GM12878 (cell line): ENCODE measurements at places on chromosomes 6 and 20.

GRCh38 chr6:161813156-161813555, 539.3 kb upstream of the AGPAT4 start:
- DNase-seq = no peak
- no peak overlapping the region for H3K27ac ChIP-seq
- no peak overlapping the region for H3K4me3 ChIP-seq
- H3K36me3 ChIP-seq = no peaks in the 10 kb centered on the region
- no peaks in the 10 kb centered on the region for H3K27me3 ChIP-seq
- no peaks in the 10 kb centered on the region for H3K4me1 ChIP-seq

GRCh38 chr6:139062932-139063646, 34.5 kb downstream of the ABRACL start:
- H3K36me3 ChIP-seq = no peaks in the 10 kb centered on the region
- H3K27me3 ChIP-seq = no peaks in the 10 kb centered on the region
- DNase-seq = no peak
- H3K27ac ChIP-seq = no peak overlapping the region

- H3K27me3 ChIP-seq = no peaks in the 10 kb centered on the region; the same call in 1 of the 2 replicates
- H3K4me1 ChIP-seq = peaks cover 5% of the 10 kb centered on the region
- DNase-seq = no peak
- no peak overlapping the region for H3K4me3 ChIP-seq
Observed at GRCh38 chr6:43983191-43983590, 144.1 kb downstream of the MRPL14 start.

DNA sequence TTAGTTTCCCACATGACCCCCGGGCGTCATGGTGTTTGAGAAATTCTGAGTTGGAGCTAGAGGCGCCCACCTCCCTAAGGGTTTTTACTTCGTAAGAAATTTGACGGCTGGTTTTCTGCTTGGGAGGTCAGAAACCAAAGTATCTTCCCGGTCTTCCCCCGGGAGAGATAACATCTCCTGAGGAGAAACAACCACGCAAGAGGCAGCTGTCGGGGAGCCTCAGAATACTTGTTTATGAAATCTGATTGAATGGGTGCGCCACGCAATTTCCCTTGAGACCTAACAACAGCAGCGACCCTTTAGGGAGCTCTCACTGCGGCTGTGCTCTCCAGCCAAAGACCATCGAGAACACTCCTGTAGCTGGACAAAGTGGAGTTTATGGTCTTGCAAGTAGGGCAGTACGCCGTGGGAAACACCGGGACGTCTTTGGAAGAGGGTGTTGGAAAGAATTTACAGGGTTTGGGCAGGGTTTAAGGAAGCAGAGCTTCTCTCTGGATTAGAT, 608 bp upstream of the EIF2S2 start:
- no peak for DNase-seq
- H3K4me3 ChIP-seq = peak overlapping the region; percentile 81
- H3K36me3 ChIP-seq = no peaks in the 10 kb centered on the region
- peak overlapping the region; percentile 64 for H3K27ac ChIP-seq

DNA sequence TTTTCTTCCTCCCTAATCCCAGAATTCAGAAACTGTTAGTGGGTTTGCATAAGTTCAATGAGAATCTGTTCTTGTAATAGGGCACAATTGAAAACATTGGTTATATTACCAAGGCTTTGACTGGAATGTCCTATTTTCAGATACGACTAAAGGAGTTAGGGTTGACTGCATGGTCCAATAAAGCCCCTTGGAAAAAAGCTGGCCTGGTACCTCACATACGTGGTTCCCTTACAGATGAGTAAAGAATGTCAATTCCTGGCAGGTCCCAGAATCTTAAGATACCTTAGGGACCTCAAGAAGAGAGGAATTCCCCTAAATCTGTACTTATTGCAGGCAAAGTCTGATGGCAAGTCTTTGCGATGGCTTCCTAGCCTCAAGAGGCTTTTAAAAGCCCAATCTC, 4.6 kb downstream of the PPDPF start:
- no peak for DNase-seq
- peaks cover 14% of the 10 kb centered on the region for H3K4me1 ChIP-seq
- H3K27me3 ChIP-seq = no peaks in the 10 kb centered on the region
- H3K4me3 ChIP-seq = no peak overlapping the region
- no peak overlapping the region for H3K27ac ChIP-seq

GRCh38 chr6:33633084-33633461, 12.0 kb downstream of the ITPR3 start:
- DNase-seq = no peak
- 0 out of 2 replicates have a peak overlapping the region, but pooled peaks have one; percentile 8 for H3K4me3 ChIP-seq
- H3K36me3 ChIP-seq = no peaks in the 10 kb centered on the region; the same call in 1 of the 2 replicates
- H3K27ac ChIP-seq = no peak overlapping the region
- H3K27me3 ChIP-seq = no peaks in the 10 kb centered on the region

DNA sequence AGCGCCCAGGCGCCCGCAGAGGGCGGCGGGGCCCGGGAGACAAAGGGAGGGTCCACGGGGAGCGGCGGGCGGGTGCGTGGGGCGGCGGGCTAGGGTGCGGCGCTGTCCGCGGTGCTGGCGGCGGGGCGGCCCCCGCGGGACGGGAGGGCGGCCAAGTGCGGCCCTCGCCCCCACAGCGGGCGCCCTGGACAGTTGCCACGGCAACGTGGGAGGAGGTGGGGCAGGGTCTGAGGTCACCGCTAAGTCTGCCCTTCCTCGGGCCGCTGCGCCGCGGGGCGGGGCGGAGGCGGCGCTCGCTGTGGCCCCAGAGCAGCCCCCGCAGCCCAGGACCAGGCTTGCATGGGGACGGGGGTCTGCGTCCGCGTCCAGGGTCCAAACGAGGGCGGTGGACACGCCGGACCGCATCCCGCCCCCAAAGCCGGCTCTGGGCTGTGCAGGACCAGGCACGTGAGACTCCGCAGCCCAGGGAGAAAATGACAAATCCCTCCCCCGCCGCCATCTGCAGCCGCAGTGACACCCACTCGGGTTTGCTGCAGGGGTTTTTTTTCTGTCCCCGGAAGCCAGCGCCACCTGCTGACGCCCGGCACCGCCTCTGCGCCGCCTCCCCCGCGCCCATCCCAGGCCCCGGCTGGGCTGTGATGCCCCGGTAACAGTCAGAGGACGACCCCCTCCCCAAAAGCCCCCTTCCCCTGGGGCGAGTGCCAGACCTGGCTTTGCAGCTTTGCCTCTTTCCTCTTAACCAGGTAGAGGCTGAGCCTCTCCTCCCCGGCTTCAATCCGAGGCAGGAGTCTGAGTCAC, 36.8 kb downstream of the YTHDF1 start:
- DNase-seq = no peak
- H3K36me3 ChIP-seq = no peaks in the 10 kb centered on the region
- H3K27me3 ChIP-seq = peaks cover 17% of the 10 kb centered on the region
- no peak overlapping the region; the same call in 1 of the 2 replicates for H3K4me3 ChIP-seq
- H3K27ac ChIP-seq = no peak overlapping the region

DNA sequence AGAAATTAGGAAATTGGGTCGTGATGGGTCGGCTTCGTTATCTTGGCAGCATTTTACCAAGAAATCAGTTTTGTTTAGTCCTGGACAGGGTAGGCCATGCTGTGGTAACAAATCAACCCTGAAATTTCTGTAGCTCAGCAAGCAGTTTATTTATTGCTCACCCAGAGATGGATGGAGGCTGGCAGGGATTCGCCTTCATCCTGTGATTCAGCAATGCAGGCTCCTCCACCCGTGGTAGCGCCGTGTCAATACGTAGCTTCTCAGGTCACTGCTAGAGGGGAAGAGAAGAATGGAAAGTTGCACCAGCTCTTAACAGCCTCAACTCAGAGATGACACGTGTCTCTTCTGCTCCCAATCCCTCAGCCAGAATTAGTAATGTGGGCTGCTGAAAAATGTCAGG, 157.0 kb upstream of the SGK1 start:
- H3K4me1 ChIP-seq = no peaks in the 10 kb centered on the region
- H3K27ac ChIP-seq = no peak overlapping the region
- H3K36me3 ChIP-seq = no peaks in the 10 kb centered on the region
- H3K4me3 ChIP-seq = no peak overlapping the region
- no peaks in the 10 kb centered on the region for H3K27me3 ChIP-seq

DNA sequence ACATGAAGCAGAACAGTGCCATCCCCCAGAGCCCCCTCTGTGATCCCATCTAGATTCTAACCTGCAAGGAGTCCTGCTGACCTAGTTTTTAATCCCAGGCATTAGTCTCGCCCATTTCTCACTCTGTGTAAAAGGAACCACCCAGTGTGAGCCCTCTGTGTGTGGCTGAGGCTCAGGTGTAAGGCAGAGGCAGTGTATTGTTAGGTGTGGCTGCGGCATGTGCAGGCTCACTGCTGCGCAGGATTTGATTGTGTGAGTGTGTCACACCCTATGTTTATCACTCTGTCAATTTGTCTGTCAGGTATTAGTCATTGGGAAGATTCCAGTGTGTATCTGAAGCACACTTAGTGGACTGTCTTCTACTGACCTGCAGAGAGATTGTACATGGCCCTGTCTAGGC, 13.7 kb upstream of the CST8 start:
- H3K27me3 ChIP-seq = no peaks in the 10 kb centered on the region
- no peak for DNase-seq
- H3K4me1 ChIP-seq = no peaks in the 10 kb centered on the region

- H3K36me3 ChIP-seq = no peaks in the 10 kb centered on the region
- H3K27me3 ChIP-seq = no peaks in the 10 kb centered on the region
- no peak for DNase-seq
Observed at GRCh38 chr6:12403201-12403826, 113.2 kb downstream of the EDN1 start.

DNA sequence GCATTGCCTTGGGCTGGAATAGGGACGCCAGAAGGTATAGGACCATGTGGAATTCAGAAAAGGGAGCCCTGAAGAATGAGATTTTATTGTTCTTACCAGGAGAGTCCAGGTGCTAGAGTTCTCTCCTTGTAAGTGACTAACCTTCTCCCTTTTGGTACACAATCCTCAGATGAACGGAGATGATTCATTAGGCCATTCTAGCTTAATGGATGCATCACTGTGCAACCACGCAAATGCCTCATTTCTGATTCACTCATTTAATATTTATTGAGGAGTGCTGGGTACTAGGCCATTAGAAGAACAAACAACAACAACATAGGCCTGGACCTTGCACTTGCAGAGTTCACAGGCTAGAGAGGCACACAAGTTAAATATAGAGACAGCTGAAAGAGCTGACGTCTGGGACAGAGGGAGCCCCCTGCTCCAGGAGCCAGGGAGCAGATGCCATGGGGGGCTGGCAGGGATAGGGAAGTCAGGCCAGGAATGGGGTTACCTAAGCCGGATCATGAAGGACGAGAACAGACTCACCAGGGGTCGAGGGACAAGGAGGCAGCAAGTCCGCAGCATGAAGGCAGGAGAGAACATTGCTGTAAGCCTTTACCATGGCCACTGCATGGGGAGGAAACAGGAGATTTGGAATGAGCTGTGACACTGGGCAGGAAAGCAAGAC, 179.5 kb upstream of the AKAP12 start:
- H3K36me3 ChIP-seq = no peaks in the 10 kb centered on the region; the same call in 1 of the 2 replicates
- H3K4me3 ChIP-seq = no peak overlapping the region
- no peaks in the 10 kb centered on the region for H3K27me3 ChIP-seq
- no peaks in the 10 kb centered on the region for H3K4me1 ChIP-seq
- DNase-seq = no peak
- no peak overlapping the region for H3K27ac ChIP-seq

GRCh38 chr6:17482711-17483110, 89.3 kb downstream of the CAP2 start:
- H3K4me3 ChIP-seq = no peak overlapping the region
- H3K27me3 ChIP-seq = no peaks in the 10 kb centered on the region

DNA sequence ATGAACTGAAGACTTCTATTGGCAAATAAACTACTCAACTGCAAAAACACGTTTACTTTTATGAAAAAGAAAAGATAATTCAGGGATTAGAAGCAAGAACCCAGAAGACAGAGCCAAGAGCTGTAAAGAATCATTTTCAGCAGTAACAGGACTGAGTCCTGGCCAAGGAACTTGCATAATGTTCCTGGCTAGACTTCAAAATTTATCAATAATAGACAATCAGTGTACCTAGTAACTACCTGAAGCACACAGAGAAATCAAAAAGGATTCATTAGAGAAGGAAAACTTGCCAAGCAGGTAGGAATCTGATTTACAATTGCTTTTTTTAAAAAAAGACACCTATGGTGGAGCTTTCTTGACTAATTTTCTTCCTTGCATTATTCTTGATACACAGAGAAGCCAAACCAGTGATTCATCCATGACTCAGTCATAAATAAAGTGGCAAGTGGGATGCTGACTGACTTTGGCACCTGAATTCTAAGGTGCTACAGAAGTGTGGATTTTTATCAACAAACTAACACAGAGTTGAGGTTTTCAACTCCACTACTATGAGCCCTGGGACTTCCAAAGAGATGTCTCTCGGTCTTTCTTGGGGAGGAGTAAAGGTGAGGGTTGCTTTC, 281.3 kb downstream of the BMP7 start:
- H3K4me3 ChIP-seq = no peak overlapping the region
- H3K36me3 ChIP-seq = no peaks in the 10 kb centered on the region
- DNase-seq = no peak
- H3K4me1 ChIP-seq = no peaks in the 10 kb centered on the region

DNA sequence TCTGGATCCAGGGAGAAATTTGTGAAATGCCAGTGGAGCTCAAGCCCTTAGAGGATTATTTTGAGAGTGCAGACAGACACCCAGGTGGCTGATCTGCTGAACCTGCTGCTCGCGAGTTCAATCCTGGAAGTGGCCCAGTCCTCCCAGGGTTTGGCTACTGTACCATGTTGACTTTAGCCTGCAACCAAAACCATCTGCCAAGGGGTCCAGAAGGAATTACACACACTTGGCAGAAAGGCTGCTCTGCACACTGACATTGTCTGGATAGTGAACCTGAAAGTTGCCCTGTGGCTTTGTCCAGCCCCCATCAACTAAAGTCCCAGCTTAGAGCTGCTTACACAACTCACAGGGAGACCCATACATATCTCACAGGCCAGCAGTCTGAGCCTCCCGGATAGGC, 21.6 kb upstream of the PI3 start:
- H3K4me1 ChIP-seq = peaks cover 3% of the 10 kb centered on the region
- no peaks in the 10 kb centered on the region for H3K36me3 ChIP-seq
- H3K27ac ChIP-seq = no peak overlapping the region
- no peaks in the 10 kb centered on the region for H3K27me3 ChIP-seq

DNA sequence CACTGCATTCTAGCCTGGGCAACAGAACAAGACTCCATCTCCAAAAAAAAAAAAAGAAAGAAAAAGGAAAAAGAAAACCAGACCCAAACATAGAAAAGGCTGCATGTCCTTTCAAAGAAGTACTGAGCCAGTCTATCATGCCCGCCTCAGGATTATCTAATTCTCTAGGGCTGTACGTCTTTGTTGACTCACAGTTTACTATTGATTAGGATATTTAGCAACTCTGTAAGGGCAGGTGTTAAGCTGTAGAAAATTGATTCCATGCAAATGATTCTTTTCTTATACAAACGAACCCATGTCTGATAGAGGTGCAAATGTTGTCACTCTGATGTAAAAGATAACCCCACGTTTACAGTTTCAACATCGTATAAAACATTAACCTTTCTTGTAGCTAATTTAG, 209.0 kb downstream of the TTLL2 start:
- no peaks in the 10 kb centered on the region for H3K4me1 ChIP-seq
- no peaks in the 10 kb centered on the region for H3K27me3 ChIP-seq
- H3K36me3 ChIP-seq = no peaks in the 10 kb centered on the region
- no peak overlapping the region for H3K4me3 ChIP-seq
- DNase-seq = no peak
- no peak overlapping the region for H3K27ac ChIP-seq

DNA sequence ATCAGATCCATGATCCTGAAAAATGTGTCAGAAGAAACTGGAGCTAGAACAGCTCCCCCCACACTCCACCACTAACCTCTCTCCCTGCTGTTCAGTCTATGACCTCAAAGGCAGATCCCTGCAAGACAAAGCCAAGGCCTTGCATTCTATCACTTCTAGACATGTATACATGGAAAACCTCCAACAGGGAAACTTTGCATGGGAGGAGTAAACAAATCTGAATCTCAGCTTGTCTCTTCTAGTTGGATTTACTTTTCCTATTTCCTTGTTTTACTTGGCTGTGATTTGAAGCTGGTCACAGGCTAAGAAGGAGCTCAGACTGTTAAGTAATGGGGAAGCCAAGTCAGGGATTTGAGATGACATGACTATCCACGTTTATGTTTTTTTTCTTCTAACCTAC, 456.8 kb upstream of the CHD6 start:
- no peak overlapping the region for H3K4me3 ChIP-seq
- no peaks in the 10 kb centered on the region for H3K4me1 ChIP-seq
- no peak overlapping the region for H3K27ac ChIP-seq
- H3K36me3 ChIP-seq = no peaks in the 10 kb centered on the region
